ENCODE measurements at places on chromosomes 5 and 9.

DNA sequence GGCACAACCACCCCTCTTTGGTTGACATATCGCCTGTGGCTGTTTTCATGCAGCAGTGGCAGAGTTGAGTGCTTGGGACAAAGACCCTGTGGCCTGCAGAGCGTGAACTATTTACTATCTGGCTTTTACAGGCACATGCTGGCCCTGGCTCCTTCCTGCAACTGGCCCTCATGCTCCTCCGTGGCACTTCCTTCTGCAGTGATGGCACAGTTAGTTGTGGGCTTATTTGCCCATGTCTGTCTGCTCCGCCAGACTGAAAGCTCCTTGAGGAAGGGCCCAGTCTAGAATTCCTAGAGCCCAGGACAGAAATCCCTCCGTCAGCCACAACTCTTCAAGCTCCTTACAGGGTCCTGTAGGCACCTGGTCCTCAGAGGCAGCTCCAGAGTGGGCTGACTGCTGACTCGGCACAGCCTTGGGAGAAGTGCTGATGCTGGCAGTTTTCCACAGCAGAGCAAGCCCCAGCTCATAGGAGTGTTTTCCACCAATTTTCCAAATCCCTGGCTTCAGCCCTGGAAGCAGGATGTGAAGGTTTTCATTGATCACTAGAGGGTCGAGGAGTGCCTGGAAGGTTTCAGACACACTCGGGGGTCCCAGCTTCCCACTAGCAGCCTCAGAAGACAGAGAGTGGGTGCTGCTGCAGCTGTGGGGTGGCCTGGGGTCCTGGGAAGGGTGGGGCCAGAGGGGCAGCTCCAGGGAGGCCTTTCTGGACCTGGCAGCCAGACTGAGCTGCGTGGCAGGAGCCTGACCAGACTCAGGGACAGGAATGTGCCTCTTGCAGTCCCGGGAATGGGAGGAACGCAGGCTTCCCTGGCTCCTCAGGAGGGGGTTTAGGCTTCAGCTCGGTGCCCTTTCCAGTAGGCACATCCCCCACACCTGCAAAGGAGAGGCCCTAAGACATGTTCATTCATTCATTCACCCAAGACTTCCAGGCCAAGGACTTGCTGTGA lies 56.5 kb upstream of the ANGPTL2 start:
- DNase-seq: no peak

DNA sequence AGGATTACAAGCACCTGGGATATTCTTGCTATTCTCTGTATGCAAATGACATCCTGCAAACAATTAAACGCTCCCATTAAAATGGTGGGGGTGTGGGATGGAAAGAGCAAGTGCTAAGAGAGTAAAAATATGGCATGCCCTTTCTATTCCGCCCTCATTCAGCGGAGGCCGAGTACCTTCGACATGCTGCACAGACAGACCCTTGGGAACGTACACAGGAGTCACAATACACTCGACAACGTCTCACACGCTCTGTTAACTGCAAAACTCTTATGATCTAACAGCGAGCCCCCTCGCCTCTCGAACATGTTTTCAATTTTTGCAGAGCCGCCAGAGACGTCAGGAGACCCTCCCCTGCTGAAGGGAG lies 322.2 kb downstream of the CEMIP2 start:
- no peak for DNase-seq

DNA sequence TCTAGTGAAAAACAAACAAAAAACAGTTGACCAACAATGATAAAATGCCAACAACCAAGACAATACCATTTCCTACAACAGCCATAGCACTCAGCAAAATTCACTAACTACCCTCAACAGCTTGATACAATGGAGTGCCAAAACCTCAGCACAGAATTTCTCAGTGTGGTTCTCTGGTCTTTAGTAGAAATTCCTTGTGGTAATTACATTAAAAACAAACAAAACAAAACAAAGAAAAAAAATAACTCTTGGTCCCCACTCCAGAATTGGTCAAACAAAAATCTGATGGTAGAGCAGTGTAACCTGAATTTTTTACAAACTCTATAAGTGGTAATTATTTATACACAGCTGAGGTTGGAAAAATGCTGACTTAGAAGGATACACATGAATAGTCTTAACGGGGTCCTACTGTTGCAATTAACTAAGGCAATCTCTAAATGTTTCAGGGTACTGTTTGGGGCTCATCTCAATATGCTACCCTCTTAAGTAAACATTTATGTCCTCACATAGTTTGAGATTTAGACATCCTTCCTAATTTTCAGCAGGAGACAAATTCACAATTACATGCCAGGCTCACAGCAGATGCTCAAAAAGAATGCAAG lies 13.8 kb downstream of the CSNK1A1 start:
- no peak for DNase-seq

GRCh38 chr5:171961117-171961516 lies 45.3 kb downstream of the FBXW11 start:
- DNase-seq: no peak

DNA sequence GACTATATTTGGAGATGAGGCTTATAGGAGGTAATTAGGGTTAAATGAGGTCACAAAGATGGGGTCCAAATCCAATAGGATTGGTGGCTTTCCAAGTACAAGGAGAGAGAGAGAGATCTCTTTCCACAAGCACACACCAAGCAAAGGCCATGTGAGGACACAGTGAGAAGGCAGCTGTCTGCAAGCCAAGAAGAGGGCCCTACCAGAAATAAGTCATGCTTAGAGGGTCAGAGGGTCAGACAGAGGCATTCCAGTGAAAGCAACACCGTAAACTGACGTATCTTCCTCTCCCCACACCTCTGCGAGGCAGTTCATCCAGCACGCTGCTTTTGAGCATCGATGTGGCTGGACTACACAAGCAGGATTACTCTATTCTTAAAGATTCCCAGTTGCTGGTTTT lies 87.9 kb downstream of the SLC1A3 start:
- no peak for DNase-seq

DNA sequence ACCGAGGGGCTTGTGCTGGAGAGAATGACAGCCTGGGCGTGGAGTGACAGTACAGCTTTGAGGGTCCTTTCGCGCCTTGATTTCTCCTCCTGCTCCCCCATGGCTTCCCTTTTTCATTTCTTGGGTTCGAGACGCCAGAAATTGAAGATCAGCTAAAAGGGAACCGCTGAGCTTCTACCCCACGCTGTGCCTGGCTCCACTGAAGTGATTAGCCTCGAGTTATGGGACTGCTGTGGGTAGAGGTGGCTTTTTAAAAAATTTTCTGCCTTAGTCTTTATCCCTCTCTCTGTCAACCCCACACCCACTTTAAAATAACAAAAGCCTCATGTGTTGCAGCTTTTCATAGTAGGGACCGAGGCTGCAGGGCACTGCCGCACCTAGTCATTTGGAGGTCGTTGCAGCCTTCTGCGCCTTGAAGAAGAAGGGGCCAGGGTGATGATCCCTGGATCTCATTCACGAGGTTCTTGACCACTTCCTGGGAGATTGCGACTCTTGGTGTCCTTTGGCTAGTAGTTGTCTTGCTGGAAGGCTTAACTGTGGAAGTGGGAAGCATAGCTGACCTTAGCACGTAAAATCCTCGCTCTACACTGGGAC lies 603 bp downstream of the PPIP5K2 start:
- DNase-seq: no peak

- DNase-seq: no peak
Measured at GRCh38 chr5:107461770-107462169, 209.0 kb downstream of the EFNA5 start.

GRCh38 chr9:101840694-101841188 lies 102.3 kb upstream of the GRIN3A start:
- DNase-seq: no peak

- DNase-seq: peak; percentile 22
Measured at GRCh38 chr9:17004500-17004899, 130.3 kb upstream of the CNTLN start.

DNA sequence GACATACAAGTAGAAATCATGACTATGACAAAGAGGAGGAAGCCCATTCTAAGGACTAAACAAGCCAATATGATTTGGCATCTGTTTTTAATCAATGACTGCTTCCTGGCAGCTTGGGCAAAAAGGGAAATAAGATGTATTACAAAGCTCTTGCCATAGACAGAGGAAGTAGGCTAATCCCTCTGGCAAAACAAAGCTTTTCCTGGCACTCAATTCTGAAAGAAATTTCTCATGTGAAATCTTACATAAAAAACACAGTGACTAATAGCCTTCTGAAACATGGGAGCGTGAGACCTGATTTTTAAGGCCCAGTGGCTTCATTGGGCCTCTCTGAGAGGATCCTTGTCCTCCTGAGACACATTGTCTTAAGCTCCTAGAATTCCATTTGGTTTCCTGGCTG lies 93.6 kb downstream of the COL23A1 start:
- peak; percentile 2 for DNase-seq

DNA sequence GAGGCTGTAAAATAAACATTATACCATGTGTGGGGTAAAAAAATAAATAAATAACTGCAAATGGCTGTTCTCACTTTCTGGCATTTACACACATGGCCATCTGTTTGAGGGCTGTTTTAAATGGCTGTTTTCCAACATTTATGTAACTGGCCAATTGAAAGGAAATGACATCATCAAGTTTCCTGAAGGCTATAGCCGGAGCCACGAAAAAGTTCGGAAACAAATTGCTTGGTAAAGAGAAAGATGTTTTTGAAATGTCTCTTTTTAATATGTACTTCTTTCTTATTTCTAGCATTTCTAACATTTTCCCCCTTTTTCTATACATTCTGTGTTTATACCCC lies 95.4 kb upstream of the DAB2 start:
- peak; percentile 50 for DNase-seq

DNA sequence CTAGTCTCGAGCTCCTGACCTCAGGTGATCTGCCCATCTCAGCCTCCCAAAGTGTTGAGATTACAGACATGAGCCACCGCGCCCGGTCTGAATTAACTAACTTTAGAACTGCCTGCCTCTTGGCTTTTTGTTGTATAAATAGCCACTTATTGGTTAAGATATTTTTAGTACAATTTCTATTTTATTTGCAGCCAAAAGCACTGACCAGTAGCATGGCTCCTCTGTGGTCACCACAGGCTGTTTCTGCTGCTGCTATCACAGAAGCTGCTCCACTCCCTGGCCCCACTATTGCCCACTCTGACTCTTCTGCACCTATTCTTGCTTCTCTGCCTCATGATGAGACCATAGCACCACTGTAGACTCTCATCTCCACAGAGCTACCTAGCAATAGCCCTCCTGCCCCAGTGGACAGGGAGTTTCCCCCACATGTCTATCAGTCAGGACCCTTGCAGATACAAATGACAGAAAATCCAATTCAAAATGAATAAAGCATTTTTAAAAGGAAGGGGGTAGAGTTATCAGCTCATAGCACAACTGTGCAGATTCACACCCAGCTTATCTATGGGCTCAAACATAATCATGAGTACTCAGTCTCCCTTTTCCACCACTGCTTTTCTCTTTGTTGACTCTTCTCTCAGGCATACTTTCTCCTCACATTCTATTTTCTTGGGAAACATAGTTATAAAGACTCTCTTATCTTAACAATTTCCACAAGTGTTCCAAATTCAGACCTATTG lies 151.8 kb upstream of the EPB41L4A start:
- no peak for DNase-seq

- DNase-seq: peak; percentile 46
Measured at GRCh38 chr5:74382987-74383593, 257.4 kb downstream of the ENC1 start.

- DNase-seq: no peak
Measured at GRCh38 chr9:134968011-134968822, 50.5 kb upstream of the FCN1 start.

DNA sequence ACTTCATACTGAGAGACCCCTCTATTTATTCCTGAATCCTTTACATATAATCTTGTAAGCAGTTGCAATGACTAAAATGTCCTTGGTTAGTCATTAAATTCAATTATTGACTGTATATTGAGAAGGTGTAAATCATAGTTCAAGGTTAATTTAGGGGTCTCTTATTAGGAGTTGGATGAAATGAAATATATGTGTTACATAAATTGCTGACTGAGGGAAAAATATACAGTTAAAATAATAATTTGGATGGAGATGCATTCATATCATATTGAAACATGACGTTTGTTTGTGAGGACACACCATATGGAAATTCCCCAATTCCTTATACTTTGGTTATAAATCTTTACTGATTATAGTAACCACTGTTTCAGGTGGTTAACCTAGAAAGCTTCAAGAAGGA lies 430.6 kb downstream of the PDE4D start:
- no peak for DNase-seq

DNA sequence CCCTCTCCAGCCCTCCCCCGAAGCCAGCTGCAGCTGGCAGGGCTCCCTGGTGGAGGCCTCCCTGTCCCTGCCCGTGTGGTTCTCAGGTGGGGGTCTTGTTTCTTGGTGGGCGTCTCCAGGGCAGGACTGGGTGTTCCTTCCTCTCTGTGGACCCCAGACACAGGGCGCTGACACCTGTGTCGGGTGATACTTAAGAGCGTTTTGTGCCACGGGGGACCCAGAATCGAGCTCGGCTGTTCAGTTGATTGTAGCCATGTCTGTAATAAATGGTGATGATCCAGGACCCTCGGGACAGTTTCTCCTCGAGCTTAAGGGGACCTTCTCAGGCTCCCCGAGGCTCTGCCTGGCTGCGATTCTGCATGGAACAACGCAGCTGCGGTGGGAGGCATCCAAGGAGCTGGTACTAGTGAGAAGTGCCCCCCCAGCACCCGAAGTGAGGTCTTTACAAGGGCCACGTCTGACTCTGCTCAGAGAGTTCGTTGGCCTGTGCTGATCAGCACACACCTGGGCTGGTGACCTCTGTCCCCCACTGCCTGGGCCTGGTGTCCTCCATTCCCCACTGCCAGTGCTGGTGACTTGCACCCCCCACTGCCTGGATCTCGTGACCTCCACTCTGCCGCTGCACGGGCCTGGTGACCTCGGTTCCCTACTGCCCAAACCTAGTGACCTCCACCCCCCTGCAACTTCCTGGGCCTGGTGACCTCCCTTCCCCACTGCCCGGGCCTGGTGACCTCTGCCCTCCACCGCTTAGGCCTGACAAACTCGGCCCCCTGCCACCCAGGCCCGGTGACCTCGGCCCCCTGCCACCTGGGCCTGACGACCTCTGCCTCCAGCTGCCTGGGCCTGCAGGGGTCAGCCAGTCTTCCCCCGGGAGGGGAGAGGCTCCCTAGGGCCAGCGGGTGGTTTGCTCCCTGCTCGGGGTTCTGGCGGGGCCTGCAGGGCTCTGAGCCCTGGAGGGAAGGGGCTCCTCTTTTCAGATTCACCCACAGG lies 36.0 kb downstream of the NDUFS6 start:
- DNase-seq: no peak

DNA sequence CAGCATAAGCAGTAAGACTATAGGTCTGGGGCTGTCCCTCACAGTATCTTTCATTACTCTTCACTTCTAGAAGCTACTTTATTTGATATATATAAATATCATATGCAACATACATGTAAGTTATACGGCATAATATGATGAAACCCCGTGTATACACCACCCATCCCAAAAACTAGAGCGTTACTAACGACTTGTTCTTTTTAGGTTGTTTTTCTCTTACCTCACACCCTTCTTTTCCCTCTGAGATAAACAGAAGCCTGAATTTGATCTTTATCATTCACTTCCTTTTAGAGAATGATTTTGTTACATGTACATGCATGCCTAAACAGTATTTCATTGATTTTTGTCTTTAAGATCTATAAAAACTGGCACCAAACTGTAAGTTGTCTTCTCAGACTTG lies 3.7 kb downstream of the TRMO start:
- DNase-seq: no peak

- DNase-seq: no peak
Measured at GRCh38 chr9:136565086-136565714, 19.4 kb upstream of the NOTCH1 start.
